Chondrocyte (in vitro differentiated cells): ENCODE measurements at places on chromosomes 6 and 20.

DNA sequence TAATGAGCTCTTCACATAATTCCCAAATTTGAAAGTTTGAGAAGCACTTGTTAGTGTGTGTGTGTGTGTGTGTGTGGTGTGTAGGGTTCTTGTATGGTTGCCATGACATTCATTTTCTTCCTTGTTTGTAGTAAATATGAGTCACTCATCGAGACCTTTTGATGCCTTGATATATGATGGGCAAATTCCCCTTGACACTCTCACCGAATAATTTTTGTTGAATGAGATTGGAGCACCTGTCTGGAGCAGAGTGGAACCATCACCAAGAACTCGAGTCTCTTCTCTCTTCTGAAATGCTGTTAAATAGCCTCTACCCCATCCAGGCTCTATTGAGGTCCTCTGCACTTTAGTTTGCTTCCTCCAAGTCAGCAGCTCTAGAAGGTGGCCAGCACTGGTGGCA is 29.6 kb upstream of the FAM184A start:
- DNase-seq, result no peak

- no peak for DNase-seq
Observed at GRCh38 chr20:56422076-56422823, 10.2 kb downstream of the CASS4 start.

DNA sequence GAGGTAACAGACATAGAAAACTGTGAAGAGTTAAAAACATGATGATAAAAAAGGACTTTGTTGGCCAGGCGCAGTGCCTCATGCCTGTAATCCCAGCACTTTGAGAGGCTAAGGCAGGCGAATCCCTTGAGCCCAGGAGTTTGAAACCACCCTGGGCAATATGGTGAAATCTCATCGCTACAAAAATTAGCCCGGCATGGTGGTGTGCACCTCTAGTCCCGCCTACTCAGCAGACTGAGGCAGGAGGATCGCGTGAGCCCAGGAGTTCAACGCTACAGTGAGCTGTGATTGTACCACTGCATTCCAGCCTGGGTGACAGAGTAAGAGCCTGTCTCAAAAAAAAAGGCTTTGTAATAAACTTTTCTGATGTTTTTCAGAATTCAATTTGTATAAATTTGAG is 60.1 kb downstream of the GFOD1 start:
- DNase-seq, result no peak

- DNase-seq, result no peak
Observed at GRCh38 chr6:168182366-168182765, 103.4 kb upstream of the FRMD1 start.

DNA sequence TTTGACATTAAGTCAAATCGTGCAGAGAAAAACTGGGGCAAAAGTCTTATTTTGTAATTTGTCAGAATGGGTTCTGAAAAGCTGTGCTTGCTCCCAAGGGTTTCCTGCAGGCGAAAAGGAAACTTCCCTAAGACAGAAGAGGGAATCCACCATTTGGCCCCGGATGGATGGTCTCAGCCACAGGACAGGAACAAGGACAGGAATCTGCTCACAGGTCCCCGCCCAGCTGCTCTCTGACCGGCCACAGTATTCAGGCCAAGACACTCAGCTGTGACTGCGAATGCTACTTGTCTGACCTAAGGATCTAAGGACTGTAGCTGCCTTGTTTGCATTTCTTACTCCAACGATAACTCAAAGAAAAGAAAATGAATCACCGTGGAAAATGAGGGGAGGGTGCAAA is 197.0 kb downstream of the BMP7 start:
- peak; percentile 52 for DNase-seq

DNA sequence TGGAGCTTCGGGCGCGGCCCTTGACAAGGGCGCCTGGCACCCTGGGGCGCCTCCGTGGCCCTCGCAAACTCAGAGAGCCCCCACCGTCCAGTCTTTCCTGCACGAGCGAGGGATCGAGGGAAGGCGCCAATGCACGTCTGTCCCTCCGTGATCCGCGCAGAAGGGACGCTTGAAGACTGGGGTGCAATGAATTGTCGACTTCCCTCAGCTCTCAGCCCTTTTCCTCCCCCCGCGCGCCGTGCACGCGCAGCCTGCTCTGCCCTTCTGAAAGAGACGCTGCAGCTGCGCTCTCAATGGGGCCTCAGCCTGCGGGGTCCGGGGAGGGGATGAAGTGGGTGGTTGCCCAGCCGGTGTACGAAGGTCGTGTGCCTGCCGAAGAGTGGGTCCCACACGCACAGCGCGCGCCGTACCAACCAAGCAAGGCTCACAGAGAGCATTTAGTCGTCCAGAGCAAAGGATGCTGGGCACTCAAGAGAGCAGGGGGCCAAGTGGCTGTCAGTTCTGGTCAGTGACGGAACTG is 5.5 kb upstream of the SOX4 start:
- no peak for DNase-seq

- no peak for DNase-seq
Observed at GRCh38 chr20:56373942-56374341, 15.2 kb downstream of the FAM210B start.

DNA sequence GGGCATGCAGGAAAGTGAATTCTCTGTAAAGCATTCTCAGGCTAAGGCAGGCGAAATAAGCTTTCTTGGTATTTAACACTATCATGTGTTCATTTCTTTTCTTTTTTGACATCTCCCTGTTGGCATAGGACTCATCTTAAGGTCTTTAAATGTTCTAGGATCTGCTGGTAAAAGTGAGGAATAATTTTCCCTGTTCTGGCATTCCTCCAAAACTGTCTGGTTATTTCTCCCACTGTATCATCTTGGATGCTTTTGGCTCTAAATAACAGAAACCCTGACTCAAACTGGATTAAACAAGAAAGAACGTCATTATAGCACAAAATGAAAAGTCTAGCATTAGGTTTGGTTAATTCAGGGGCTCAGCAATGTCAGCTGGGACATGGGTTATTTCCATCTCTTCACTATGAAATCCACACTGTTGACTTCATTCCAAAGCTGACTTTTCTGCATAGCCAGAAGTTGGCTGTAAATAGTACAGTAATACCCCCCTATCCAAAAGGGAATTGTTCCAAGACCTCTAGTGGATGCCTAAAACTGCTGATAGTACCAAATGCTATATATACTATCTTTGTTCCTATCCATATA is 37.9 kb upstream of the SNAP25 start:
- DNase-seq, result no peak

DNA sequence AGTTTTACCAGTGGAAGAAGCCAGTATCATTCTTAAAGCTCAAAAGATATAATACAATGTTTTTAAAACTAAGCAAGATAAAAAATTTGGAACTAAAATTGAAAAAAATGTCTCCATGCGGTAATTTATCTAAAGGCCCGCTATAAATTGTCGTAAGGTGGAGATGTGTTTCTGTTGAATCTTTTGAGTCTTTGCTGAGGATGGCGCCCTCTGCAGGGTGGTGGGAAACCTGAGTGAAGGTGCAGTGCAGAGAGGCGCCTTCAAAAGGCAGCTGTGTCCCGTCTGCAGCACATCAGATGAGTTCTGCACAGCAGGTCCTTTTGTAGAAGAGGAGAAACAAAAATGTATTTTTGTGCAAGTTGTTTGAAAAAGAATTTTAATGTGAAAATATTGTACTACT is 29.4 kb upstream of the KIF25 start:
- DNase-seq, result no peak

GRCh38 chr6:15744818-15745402 is 82.1 kb upstream of the DTNBP1 start:
- no peak for DNase-seq

DNA sequence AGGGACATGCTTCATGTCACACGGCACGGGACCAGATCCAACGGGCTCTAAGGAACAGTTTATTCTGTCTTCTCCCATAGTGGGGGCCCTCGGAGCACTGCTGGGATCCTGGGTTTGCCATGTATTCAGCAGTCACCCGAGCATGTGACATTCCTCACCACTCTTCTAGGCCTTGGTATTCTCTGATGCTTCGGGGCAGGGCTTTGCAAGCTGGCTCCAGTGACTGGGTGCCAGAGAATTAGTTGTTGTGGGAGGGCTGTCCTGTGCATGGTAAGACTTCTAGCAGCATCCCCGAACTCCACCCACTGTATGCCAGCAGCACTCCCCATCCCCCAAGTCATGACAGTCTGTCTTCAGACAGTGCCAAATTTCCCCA is 5.4 kb downstream of the CCN5 start:
- DNase-seq, result peak; percentile 62

- no peak for DNase-seq
Observed at GRCh38 chr6:140566781-140567277, 1192.4 kb upstream of the CITED2 start.

GRCh38 chr20:58650776-58651558 is at the start of gene STX16:
Gene STX16, plus strand, starts transcription at chr20:58651283. Its CDS starts 724 bp downstream, at chr20:58652007.
- no peak for DNase-seq

GRCh38 chr6:136254851-136255466 is 4.8 kb upstream of the MTFR2 start:
- no peak for DNase-seq

DNA sequence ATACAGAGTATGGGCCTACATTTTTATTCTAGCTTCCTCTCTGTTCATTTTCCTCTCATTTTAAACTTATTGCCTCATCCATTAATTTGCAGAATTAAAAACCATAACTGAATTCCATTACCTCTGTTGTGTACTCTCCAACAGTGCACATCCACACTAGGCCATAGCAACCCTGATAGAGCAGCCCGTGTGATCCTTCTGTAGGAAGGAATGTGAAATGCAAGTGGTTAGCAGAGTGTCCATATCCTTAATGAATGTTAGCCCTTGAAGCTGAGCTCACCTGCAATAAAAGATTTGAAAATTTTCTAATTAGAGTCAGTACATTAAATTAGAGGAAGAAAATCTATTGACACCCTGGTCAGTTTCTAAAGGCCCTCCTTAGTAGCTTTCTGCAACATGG is 6.5 kb upstream of the GRIK2 start:
- DNase-seq, result no peak

- DNase-seq, result no peak
Observed at GRCh38 chr6:106143665-106144064, 57.5 kb downstream of the PRDM1 start.

GRCh38 chr20:44861531-44862006 is 23.9 kb upstream of the YWHAB start:
- DNase-seq, result no peak

- peak; percentile 92 for DNase-seq
Observed at GRCh38 chr20:63735859-63736718, at the start of gene LIME1. Gene LIME1, plus strand, starts transcription at chr20:63736664. Its CDS starts 886 bp downstream, at chr20:63737550.

DNA sequence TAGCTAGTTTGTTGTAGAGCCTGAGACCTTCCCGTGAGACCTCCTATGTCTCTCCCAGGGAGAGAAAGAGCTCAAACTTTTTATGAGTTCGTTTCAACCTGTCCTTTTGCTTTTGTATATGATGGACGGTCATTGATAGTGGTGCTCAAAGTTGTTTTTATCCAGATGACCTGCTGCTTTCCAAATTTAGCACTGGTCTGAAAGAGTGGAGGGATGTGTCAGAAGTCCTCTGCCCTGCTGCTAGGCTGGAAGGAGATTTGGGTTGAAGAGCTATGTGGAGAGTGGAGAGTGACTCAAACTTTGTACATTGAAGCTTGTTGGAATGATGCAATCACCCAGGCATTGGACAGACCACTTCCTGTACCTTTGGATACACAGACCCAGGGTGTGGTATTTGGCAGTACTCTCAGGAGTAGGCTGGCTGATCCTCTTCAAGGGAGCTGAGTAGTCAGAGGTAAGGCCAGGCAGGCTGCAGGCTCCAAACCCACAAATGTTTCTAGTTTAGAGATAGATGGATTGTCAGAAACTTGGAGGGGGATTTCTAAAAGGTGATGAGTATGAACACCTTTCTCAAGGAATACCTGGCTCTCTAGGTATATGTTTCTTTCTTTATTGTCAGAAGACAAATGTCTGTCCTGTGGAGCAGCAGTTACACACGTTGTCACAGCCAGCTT is 49.4 kb upstream of the RREB1 start:
- DNase-seq, result no peak

GRCh38 chr6:27551607-27552006 is 78.7 kb upstream of the ZNF184 start:
- DNase-seq, result no peak

DNA sequence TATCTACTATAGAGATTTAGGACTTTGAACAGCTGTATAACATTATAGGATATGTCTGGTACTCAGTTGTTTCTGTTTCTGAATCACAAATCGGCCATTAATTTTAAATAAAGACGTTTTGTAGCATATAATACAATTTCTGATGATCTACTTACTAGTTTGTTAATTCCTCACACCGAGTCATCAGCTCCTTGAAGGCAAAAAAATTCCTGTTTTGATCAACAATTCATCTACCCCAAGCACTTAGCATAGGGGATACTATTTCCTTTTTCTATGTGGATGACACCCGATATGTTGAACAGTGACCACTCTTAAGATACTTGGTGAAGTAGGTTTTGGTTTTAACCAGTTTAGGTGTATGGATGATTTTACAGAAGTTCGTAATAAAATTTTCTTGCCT is 107.3 kb downstream of the NCOA3 start:
- DNase-seq, result no peak

- peak; percentile 60 for DNase-seq
Observed at GRCh38 chr20:24961384-24962181, 12.5 kb downstream of the CST7 start.

GRCh38 chr6:7042056-7042653 is 65.6 kb upstream of the RREB1 start:
- no peak for DNase-seq

DNA sequence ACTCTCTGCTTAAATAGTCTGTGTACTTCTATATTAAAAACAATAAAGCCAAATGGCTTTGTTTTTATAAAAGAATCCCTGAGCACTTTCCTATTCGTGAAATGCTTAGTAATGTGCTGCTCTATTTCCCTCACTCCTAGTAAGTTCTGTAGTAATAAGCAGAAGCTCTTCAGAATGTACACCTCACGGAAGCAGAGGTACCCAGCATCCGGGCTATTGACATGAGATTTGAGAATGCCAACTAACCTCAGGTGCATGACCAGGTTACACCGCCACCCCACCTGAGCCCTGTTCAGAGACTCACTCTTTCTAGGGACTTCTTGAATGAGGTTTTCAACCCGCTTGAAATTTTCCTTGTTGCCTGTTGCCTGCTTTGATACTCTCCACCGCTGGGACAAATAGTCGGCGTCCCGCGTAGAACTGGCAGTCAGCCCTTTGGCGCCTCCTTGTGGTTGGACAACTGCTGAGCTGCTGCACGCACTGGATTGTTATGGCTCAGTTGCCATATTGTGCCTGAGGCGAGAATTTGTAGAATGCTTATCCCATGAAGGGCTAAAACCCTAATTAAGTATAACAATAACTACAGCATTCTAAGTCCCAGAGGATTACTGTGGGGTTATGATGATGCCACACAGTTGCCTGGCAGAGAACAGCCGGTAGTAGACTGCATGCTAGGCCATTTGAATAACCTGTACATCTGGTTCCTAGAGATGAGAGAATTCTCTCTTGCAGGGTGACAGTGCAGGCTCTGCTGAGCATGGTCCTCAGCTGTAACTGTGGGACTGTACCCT is 95.4 kb downstream of the KHDC1L start:
- no peak for DNase-seq
